ENCODE measurements at places on chromosomes 6 and 20.

GRCh38 chr6:156556811-156557210 lies 220.4 kb upstream of the ARID1B start:
- no peak for DNase-seq

GRCh38 chr20:17558154-17558940 lies 11.5 kb upstream of the DSTN start:
- no peak for DNase-seq

GRCh38 chr6:55642366-55642765 lies 63.4 kb upstream of the HMGCLL1 start:
- no peak for DNase-seq

GRCh38 chr6:140809694-140810101 lies 1323.0 kb upstream of the GJE1 start:
- no peak for DNase-seq

GRCh38 chr6:13195803-13196202 lies 132.5 kb downstream of the TBC1D7 start:
- no peak for DNase-seq

GRCh38 chr6:13488896-13489237 lies 1.5 kb upstream of the GFOD1 start:
- DNase-seq = no peak

DNA sequence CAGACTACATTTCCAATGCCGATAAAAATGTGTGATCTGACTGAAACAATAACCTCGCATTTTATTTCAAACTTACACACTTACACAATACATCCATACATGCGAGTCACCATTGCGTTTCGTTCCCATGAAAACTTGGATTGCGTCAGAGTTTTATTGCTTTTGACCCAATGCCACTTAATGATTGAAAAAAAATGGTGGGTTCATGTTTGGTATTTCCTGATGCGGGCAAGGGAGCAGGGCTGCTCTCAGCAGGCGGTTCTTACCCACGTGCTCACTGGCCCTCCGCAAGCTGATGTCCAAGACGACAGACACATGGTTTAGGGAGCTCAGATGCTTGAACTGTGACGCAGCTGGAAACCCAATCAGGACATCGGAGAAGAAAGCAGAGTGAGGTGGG lies 281.0 kb upstream of the SULF2 start:
- no peak for DNase-seq

DNA sequence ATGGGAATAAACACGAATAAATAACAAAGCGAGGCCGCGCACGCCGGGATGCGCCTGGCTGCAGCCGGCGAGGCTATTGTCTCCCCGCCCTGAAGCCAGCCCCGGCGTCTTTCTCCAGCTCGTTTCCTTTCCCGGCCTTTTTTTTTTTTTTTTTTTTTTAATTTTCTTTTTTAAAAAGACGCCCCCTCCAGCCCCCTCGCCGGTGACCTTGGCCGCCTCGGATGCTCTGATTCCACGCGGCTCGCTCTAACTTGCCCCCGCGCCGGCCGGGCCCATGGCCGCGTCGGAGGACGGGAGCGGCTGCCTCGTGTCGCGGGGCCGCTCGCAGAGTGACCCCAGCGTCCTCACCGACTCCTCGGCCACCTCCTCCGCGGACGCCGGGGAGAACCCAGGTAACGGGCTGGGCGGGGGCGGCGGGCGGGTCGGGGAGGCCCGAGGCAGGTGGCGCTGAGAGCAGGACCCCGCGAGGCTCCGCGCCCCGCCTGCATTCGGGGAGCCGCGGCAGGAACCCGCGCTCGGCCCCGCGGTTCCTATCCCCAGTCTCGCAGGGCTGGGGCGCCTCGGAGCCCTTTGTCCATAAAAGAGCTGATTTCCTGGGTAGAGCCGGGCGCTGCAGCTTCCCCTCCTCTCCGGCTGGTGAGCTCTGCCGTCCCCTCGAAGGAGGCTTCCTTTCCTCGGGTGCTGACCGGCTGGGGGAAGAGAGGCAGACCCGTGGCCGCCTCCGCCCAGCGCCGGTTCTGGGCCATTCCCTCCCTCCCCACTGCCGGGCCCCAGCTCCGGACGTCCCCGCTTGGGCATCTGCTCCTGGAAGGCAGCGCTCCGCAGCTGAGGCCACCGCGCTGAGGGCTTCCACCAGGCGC lies 631 bp downstream of the PHACTR3 start:
- no peak for DNase-seq

GRCh38 chr6:44253307-44254101 lies 3.8 kb downstream of the SLC35B2 start:
- DNase-seq = no peak

GRCh38 chr6:104928141-104928540 lies 28.8 kb upstream of the LIN28B start:
- no peak for DNase-seq

DNA sequence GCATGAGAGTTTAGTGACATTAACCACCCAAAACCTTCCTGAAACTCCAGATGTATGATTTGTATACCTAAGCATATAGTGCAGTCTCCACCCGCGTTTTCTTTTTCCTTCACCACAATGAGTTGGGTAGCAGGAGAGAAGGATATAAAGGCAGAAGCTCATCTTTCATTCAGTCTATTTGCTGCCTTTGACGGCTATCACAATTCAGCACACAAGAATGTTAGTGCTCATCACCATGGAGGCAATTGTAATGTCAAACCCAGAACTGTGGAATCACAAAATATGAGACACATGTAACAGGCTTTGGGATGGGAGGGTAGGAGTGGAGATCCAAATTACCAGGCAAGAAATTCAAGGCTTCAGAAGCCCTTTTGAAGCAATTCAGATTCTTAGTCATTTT lies 17.6 kb downstream of the ZHX3 start:
- DNase-seq = no peak

DNA sequence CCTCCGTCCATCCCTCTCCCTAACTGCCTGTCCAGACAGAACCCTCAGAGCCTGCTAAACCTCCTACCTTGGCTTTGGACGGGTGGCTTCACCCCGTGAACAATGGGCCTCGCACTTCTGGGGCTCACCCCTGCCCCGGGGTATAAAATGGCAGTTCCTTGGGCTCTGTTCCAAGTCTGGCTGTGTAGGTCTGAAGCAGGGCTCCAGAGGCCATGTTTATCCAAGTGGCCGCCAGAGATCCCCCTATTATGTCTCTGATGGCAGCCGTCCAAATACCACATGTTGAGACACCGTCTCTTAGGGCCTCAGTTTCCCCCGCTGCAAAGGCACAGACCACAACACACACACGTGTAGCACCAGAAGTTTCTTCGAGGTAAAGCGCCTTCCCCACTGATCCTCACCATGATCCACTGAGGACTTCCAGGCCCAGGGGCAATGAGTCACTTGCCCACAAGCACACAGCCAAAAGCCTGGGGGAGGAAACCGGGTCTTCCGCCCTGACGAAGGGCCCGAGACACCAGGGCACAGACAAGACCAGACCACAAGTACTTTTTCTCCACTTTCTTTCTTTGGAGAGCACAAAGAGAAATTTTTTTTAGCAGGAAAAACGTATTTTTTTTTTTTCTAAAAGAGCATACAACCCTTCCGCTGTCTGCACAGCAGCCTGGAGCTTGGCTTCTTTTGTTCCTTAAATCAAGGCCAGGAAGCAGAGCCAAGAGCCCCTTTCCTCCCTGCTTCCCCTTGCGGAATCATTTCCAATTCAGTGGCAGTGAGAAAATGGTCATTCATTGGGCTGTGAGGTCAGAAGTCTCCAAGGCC lies 11.8 kb downstream of the CPNE5 start:
- DNase-seq = no peak

GRCh38 chr6:39905640-39905975 lies 28.7 kb downstream of the MOCS1 start:
- no peak for DNase-seq

DNA sequence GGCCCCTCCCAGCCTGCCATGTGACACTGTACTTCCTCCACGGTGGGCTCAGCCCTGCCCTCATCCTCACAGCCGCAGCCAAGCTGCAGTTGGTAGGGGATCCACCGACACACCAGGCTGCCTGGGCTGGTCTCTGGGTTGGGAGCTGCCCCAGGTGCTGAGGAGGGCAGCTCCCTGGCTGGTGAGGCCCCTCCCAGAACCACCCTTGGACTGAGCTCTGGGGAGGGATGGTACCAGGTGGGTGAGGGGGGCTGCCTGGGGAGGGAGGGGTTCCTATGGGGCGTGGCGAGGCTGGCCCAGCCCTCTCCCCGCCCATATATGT lies 185 bp upstream of the TNFRSF6B start:
- no peak for DNase-seq

GRCh38 chr6:40955178-40955545 lies 83.9 kb downstream of the UNC5CL start:
- DNase-seq = no peak

- no peak for DNase-seq
Measured at GRCh38 chr20:32050851-32051556, 1.0 kb upstream of the HCK start.

GRCh38 chr6:20246125-20246524 lies 33.9 kb upstream of the MBOAT1 start:
- no peak for DNase-seq

DNA sequence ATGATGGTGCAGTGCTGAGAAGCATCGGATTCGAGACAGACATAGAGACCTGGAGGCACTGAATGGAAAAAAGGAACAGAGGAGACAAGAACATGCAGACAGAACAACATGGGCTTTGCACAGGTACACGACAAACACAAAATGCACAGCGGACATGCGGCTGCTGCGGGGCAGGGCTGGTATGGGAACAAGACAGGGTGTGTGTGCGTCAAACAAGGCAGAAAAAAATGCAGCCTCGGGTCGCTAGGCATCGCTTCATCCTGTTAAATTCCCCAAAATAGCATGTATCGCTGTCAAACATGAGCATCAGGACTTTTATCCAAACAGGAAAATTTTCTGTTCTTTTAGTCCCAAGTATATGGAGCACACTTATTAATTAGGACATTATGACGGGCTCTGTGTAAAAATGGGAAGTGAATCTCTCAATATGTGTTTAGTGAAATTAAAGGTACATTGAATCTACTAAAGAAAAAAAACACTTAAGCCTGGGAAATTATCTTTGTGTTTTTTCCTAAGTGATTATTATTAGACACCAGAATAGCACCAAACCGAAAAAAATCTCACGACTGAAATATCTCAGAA lies 36.1 kb upstream of the TBXT start:
- DNase-seq = no peak

DNA sequence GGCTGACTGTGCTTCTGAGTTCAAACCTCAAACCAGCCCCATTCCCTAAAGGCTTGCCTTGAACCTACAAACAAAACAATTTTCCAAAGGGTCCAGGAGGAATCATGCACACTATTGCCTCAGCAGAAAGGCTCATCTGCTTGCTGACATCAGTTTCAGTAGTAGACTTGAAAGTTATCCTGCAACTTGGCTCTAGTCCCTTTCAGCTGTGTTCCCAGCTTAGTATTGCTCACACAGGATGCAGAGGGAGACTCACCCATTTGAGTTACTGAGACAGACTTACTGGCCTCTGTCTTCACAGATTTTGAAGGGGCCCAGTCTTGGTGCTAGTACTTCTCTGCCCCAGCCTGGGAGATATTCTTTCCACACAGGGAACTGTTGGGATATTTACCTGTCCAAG lies 38.5 kb upstream of the TFB1M start:
- no peak for DNase-seq

GRCh38 chr6:152176268-152176667 lies 368.8 kb downstream of the ESR1 start:
- no peak for DNase-seq

GRCh38 chr6:144265390-144265789 lies 19.7 kb upstream of the UTRN start:
- no peak for DNase-seq

DNA sequence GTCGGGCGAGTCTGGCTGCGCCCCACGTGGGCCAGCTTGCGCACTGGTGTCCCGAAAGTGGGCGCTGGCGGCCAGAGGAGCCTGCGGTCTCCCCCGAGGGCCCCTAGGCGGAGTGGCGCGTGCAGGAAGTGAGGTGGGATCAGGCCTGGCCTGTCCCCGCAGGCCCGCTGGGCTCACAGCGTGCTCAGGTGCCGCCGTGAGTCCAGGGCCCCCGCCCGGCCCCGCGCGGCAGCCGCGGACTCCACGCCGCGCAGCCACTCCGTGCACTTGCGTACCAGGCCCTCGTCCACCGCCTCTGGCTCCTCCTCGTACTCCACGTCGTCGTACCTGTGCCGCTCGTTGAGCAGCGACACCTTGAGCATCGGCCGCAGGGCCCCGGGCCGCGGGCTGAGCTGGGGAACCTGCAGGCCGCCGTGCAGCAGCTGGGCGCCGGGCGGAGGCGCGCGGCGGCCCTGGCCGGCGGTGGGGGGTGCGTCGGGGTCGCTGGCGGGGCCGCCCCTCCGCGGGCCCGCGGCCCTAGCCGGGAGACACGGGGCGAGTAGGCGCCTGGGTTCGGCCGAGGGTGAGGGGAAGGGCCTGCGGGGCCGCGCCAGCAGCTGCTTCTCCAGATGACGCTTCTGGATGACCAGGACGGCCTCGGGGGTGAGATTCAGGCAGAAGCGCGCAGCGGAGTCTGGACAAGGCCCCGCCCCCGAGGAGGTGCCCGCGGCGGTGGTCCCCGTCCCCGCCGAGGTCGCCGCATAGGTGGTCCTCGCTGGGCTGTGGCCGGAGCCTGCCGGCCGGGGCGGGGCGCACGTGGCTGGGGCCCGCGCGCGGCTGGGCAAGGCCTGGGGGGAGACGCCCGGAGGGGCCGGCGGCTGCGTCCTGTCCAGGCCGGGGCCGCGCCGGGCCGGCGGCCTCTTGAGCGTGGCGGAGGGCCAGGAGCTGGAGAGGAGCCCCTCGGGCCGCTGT lies 835 bp downstream of the PRR18 start:
- DNase-seq = no peak

DNA sequence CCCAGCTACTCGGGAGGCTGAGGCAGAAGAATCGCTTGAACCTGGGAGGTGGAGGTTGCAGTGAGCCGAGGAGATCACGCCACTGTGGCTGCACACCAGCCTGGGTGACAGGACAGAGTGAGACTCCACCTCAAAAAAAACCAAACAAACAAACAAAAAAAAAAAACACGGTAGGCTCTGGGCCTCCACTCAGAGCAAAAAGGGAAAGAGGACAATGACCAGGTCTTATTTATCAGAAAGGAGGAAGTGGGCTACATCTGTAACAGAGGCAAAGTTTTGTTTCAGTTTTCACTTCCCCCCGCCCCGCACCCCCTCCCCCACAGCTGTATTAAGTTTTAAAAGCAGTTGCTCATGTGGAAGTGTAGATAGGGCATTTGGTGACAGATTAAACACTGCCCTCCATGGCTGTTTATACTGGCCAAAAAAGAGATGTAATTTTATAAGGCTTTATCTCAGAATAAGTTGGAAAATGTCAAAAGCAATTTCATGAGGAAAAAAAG lies 114.6 kb downstream of the RCAN2 start:
- no peak for DNase-seq

- no peak for DNase-seq
Measured at GRCh38 chr6:105102186-105102585, 77.6 kb downstream of the POPDC3 start.

DNA sequence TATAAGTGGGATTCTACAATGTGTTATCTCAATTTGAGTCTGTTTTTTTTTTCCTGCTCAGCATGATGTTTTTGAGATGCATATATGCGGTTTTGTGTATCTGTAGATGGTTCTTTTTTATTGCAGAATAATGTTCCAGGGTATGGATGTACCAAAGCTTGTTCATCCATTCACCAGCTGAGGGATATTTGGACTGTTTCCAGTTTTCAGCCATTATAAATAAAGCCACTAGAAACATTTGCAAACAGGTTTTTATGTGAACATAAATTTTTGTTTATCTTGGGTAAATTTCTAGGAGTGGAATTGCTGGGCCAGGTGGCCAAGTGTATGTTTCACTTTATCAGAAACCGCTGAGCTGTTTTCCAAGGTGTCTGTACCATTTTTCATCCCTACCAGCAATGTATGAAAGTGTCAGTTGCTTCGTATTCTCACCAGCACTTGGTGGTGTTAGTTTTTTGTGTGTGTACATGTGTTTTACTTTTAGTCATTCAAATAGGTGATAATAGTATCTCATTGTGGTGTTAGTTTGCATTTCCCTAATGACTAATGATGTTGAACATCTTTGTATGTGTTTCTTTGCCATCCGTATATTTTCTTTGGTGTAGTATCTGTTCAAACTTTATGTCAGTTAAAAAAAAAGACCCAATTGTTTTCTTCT lies 124.2 kb downstream of the CEBPB start:
- DNase-seq = no peak

All from esophagus squamous epithelium (tissue), 5 donors.